NCI-H1417 (cell line): ENCODE measurements at places on chromosomes 4 and X.

DNA sequence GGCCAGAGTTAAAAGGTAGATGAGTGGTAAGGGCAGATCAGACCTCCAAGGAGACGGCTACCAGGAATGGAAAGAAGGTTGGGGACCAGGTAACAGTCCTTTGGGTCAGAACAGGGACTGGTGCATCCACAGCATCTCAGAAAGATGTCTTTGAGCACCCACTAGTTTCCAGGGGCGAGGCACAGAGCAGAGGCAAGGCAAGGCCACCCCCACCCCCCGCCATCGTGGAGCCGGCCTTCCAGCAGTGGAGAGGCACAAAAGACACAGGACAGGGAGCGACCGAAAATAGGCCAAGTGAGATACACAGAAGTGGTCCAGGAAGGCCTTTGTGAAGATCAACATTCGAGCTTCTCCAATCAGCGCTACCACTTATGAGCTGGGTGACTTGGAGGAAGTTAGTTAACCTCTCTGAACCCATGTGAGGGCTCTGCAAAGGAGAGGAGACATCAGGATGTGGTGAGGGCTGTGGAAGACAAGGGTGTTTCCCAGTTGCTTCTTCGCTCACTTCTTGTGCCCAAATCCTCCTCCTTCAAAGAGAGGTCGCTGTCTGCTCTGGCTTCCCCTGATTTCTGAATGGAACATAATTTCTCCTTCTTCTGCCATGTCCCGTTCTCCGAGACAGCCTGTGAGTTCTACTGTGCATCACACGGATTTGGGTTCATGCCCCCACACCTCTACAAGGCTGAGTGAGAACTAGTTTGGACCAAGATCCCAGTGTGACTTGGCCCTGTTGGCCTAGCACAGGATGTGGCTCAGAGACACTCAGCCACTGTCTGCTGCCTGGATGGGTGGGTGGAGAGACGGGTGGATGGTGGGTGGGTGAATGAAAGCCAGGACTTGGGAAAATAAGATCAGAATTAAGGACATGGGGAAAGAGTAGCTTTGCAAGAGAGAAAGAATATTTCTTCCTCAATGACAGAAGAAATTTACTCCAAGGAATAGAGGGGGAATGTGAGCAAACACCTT is 16.7 kb upstream of the MSX1 start:
- no peak for DNase-seq

- no peak for DNase-seq
Observed at GRCh38 chrX:106963111-106963510, 36.9 kb downstream of the MORC4 start.

GRCh38 chr4:181121733-181122132 is 1121.5 kb upstream of the TENM3 start:
- peak; percentile 9 for DNase-seq

DNA sequence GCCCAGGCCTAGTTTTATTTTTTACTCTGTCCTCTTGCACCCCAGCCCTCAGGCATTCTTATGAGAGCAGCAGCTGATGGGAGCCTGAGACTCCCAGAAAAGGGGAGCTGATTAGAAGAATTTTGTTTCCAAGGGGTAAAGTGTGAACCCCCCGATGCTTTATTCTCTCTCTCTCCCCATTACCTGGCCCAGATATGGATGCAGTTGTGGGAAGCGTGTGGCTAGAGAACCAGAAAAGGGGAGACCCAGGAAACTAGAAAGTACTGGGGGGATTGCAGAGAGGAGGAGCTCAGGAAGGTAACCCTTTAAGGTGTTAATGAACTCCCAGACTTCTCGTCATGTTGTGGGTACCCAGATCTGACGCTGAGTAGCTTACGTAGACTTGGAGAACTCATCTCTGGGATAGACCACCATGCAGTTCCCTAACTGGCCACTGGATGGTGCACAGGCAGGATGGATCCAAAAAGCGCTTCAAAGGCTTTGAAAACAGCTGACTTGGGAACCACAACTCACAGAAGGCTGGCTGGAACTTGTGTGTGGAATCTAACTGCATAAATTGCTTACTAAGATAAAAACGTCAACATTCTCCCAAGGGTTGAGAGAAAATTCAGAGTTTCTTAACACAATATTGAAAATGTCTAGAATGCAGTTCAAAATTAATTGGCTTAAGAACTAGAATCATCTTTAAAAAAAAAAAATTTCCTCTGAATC is 64.7 kb downstream of the TBC1D14 start:
- peak; percentile 86 for DNase-seq

DNA sequence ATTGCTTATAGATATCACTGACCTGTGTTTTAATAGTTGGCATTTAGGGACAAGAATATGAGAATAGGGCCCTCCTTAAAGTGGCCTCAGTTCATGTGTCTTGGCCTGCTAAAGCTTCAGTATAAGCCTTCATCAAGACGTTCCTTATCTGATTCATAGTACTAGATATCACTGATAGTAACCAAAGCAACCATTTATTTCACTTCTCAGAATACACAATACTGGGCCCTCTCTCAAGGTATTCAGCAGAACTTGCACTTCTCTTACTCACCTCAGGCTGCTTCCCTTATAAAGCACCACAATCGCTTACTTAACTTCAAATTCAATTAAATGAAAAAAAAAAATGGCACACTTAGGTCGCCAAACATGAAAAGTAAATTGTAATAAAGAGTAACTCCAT is 259.4 kb upstream of the PCDH7 start:
- no peak for DNase-seq

DNA sequence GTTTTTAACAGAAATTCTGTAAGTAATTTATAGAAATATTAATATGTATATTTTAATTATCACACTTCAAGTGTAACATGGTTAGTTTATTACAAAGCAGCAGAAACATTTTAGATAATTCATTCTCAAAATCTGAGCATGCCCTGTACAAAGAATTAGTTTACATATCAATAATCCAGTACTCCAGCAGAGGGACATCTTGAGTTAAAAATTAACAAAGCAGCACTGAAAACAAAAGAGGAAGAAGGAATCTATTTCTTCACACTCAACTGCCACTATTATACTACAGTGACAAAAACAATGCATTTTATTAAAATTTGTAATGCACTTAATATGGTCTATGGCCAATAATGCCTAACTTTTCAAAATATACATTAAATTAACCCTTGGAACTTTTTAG is 179.1 kb upstream of the KLHL4 start:
- DNase-seq, result peak; percentile 68

- DNase-seq, result no peak
Observed at GRCh38 chr4:183286590-183287308, 33.3 kb downstream of the CLDN22 start.

DNA sequence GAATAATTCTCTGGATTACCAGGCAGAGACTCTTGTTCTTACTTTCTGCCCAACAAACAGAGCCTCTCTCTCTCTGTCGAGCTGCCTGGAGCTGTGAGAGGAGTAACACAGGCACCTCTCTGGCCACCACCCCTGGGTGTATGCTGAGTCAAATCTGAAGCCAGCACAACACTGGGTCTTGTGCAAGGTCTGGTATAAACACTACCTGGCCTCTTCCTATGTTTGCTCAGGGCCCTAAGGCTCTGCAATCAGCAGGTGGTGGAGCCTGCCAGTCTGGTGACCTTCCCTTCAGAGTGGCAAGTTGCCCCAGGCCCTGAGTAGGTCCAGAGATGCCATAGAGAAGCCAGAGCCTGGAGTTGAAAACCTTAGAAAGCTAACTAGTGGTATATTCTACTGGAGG is 139.9 kb downstream of the CPXCR1 start:
- peak; percentile 55 for DNase-seq

- DNase-seq, result no peak
Observed at GRCh38 chrX:72272868-72273267, 4.2 kb downstream of the RPS4X start.

DNA sequence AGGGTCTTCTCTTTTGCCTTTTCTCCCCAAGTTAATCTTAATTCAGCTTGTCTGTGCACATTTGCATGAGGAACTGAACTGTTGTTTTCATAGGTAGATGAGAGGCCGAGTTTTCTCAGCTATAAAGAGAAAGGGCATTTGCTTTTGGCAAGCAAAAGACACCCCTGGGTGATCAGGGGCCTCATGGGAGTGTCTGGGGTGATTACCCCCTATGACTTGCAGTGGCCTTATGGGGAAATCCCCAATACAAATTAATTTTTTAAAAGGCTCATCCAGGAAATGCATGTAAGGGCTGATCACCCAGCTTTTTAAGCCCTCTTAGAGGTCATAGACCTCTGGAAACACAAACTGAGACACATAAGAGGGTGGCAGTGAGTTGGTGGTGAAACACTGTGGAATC is 56.4 kb upstream of the HMX1 start:
- DNase-seq, result no peak

GRCh38 chr4:26611372-26611771 is 27.5 kb downstream of the TBC1D19 start:
- no peak for DNase-seq

DNA sequence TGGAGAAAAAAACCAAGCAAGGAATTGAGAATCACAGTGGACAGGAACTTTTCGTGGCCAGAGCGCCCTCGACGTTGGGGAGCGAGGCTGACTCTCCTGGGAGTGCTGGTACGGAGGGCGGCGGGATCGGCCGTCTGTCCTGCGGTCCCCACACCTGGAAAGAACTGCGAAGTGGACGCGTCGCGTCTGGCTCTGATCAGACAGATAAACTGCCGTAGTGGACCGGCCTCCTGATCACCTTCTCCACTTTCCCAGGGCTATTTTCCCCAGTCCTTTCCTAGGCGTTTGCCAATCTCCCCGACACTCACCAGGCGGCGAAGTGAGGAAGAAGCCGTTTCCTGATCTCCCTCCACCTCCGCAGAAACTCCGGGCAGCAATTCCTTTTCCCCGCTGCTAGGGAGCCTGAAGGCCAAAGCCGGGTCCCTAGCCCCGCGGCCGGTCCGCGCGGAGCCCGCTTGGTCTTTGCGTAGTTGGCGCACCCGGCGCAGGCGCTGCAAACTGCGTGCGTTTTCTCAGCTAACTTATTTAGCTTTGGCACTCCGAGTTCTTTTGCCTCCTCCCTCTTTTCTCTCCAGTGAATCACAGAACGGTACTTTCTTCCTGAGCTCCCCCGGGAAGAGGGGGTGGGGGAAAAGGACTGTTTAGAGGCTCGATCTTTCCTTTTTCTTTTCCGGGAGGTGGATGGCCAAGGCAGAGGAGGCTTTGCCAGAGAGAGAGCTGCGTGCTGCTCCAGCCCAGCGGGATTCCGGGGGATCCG is at the start of gene ARSJ:
Gene ARSJ, minus strand, starts transcription at position 500 of the 757 bp plus-strand sequence. CDS start 813 bp downstream, outside the sequence.
- DNase-seq, result no peak

GRCh38 chrX:136810493-136810892 is 29.8 kb upstream of the ARHGEF6 start:
- no peak for DNase-seq

DNA sequence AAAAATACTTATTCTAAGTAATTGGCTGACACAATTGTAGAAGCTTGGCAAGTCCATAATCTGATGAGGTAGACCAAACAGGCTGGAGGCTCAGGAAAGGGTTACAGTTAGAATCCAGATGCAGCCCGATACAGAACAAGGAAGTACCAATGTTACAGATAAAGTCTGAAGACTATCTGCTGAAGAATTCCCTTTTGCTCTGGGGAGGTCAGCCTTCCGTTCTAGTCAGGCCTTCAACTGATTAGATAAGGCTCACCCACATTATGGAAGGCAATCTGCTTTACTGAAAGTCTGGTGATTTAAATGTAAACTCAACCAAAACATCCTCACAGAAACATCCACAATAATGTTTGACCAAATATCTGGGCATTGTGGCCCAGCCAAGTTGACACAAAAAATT is 7.4 kb upstream of the DYNLT3 start:
- DNase-seq, result no peak

GRCh38 chr4:23909671-23910070 is 19.8 kb upstream of the PPARGC1A start:
- no peak for DNase-seq

- no peak for DNase-seq
Observed at GRCh38 chr4:55927803-55928437, 20.8 kb upstream of the CEP135 start.

DNA sequence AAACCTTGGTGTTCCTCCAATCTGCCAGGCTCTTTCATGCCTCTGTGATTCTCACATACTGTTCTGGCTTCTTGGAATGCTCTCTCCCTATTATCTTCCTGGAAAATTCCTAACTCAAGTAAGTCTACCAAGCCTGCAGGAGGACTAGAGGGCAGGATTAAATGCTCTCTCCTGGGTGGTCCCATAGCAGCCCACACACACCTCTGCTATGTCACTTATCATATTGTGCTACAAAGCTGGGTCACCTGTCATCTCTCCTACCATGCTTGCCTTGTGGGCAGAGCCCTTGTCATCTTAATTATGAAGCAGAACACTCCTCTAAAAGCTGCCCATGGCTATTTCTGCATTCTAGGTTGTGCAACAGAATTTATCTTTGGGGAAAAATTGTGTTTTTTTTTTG is 344.5 kb upstream of the NOCT start:
- DNase-seq, result no peak

GRCh38 chr4:71630803-71631202 is 153.1 kb downstream of the GC start:
- no peak for DNase-seq

- DNase-seq, result no peak
Observed at GRCh38 chr4:146212781-146213180, 1.6 kb upstream of the REELD1 start.

GRCh38 chr4:38489924-38490639 is 173.9 kb upstream of the KLF3 start:
- no peak for DNase-seq

GRCh38 chrX:105703876-105704275 is 118.5 kb upstream of the NRK start:
- DNase-seq, result no peak

DNA sequence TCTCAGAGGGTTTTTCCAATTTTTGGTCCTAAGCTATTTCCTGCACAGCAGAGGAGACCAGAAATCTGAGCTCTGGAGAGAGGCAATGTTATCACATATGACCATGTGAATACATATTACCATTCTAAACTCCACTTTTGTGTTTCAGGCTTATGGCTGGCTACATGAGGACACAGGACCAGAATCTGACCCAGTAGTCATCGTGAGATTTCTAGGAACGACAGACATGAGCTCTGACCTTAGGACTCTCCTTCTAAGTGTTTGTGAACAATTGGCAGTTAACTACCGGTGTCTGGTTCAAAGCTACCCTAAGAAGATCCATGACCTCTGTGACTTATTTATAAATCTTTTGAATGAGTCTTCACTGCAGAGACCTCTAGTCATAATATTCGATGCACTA is 198.6 kb downstream of the NWD2 start:
- DNase-seq, result no peak

- no peak for DNase-seq
Observed at GRCh38 chrX:367349-367748, 19.4 kb downstream of the PPP2R3B start.

DNA sequence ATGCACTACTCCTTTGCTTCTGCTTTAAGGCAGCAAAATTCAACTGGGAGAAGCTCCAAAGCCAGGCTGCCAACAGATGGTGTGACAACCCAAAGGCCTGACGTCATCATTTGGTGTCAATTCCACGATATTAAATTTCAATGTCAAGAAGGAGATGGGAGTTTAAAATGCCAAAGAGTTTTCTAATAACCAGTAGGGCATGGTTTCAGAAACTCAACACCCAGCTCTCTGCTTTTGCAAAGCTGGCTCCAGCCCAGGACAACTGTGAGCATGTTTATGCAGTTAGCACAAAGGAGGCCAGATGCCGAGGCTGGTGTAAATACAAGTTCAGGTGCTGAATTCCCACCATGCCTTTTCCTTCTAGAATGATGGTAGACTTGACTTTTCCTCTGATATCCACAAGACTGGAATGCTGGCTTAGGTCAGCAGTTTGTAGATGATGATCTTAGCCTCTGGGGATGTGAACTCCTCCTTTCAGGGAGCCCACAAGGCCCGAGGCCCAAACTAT is 67.3 kb downstream of the AFAP1 start:
- DNase-seq, result peak; percentile 5
